CD4-positive, alpha-beta T cell treated with Interleukin-15 for 4 hours (primary cell): ENCODE measurements at places on chromosomes 1 and 21.

DNA sequence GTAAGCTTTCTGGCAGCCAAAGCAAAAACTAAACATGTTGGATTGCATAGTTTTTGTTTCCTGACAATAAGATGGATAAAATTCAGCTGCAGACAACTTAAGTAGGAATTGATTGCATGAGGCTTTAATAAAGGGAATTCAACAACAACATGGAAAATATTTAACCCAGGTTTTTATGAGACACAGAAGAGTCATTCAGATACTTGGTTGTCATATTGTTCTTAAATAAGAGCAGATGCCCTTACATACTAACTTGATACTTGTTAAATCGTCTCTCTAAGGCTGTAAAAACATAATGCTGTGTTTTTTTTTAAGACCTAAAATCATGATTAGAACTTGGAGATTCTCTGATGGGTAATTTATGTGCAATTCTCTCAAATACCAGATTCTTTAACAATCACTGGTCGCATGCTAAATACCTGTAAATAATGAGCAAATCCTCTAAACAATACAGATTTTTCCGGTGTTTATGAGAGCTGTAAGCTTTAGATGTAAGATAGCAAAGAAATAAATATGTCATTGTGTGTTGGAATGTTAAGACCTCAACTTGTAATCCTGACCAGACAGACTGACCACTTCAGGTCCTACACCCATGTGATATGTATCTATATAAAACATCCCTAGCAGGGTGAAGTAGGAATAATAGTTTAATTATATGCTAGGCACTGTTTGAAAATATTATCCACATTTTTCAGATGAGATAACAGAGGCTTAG is 37.8 kb upstream of the CD34 start:
- DNase-seq: no peak

GRCh38 chr1:193562121-193562520 is 375.7 kb upstream of the B3GALT2 start:
- DNase-seq: no peak

GRCh38 chr1:4970532-4970931 is 316.1 kb downstream of the AJAP1 start:
- DNase-seq: no peak

- no peak for DNase-seq
These were observed 5.1 kb upstream of the HDAC1 start for GRCh38 chr1:32286763-32287162.

- DNase-seq: no peak
These were observed 19.1 kb downstream of the MRPL37 start for GRCh38 chr1:54218883-54219687.

GRCh38 chr1:44407430-44408211 is 2.6 kb downstream of the RNF220 start:
- no peak for DNase-seq

DNA sequence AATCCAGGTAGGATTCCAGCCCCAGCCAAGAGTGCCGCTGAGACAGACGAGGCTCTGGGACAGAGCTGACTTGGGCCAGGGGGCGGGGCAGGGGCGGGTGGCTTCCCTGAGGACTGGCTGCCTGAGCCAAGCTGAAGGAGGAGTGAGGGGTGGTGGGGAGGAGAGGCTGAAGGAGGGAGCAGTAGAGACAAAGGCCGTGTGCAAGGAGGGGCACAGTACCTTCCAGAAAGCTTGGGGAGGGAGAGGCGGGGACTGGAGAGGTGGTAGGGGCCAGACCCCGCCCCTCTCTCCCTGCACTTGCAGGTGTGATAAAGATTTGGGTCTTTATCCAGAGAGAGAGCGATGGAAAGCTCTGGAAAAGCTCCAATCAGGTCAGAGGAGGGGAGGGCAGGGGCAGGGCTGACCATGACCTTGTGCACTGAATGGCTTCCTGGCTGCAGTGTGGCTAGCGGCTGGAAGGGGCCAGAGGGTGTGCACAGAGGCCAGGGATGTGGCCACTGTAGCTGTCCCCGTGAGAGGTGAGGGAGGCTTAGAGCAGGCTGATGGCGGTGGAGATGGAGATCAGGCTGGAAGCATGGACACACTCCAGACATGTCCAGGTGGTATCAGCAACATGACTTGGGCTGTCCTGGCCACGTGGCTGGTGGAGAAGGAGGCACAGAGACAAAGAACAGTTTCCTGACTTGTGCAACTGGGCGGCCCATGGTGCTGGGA is 6.7 kb upstream of the EPHA8 start:
- no peak for DNase-seq

- no peak for DNase-seq
These were observed 100.2 kb downstream of the DISP1 start for GRCh38 chr1:222914861-222915632.

GRCh38 chr21:35294231-35294898 is 245.3 kb upstream of the RUNX1 start:
- DNase-seq: no peak

- DNase-seq: no peak
These were observed 15.4 kb downstream of the GJA4 start for GRCh38 chr1:34808051-34808810.

DNA sequence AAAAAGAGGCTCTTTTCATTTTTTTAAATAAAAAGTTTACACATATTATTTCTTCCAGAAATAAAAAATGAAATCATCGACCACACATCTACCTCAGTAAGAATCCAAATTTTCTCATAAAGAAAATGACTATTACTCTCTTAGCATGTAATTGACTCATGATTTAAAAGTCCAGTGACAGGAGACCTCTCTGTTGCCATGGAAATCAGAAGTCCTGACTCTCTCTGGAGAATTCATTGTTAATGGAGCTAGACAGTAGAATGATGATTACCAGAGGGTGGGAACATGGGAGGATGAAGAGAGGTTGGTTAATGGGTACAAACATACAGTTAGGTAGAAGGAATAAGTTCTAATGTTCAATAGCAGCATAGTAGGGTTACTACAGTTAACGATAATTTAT is 5.0 kb upstream of the CLCA4 start:
- no peak for DNase-seq

- no peak for DNase-seq
These were observed 6.3 kb upstream of the RGS13 start for GRCh38 chr1:192629612-192630011.

DNA sequence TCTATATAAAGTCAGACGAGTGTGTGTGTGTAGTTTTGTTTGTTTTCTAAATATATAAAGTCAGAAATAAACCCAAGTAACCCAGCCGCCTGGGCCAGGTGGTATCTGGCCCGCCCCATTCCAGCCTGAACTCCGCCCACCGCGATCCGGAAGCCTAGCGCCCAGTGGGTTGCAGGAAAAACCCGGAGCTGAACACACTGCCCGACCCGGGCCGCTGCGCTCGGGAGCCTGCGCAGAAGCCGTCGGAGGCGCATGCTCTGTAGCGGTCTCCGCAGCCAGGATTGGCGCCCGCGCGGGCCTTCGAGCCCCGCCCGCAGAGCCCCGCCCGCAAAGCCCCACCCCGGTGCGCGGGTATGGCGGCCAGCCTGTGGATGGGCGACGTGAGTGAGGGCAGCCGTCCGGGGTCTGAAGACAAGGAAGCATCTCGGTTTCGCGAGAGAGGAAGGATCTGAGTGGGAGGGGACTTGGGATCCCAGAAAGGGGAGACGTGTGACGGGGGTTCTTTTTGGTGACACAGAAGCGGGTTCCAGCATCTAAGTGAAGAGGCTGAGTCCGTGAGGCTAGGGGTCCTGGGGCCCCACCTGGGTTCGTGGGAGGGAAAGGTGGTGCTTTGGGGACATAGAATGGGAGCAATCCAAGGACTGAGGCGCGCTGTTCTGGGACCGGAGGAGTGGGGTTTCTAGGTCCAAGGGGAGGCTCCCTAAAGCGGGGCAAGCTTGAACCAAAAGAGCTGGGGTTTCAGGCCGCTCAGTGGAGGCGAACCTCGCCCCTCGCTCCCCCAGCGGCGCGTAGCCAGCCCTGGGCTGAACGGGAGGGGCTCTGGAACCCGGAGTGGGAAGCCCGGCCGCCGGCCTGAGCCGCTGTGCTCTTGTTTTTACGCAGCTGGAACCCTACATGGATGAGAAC is at the start of gene TRNAU1AP:
TRNAU1AP (plus strand) TSS at position 328 of the 906 bp plus-strand sequence; CDS start at position 354, 26 bp downstream.
- peak; percentile 97 for DNase-seq

DNA sequence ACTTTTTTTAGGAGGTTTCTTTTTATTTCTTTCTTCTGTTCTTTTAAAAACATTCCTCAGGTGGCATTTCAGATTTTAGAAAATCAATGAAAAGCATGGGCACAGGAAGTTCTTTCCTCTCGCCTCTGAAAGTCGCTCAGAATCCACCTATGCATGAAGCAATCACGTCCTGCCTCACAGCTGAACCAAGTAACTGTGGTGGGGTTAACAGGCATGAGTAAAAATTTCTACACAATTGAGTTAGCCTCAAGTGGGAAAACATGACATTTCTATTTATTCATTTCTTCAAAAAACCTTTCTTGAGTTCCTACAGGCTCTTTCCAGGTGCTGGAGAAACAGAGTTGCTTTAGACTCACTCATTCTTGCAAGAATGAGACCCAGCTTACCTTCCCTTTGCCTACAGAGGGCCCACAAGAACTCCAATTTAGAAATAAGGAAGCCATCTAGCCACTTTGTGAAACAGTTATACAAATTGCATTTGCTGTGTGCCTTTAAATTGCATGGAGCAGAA is 508.9 kb upstream of the PKN2 start:
- no peak for DNase-seq

- no peak for DNase-seq
These were observed 7.2 kb downstream of the PRDM2 start for GRCh38 chr1:13707164-13707563.

DNA sequence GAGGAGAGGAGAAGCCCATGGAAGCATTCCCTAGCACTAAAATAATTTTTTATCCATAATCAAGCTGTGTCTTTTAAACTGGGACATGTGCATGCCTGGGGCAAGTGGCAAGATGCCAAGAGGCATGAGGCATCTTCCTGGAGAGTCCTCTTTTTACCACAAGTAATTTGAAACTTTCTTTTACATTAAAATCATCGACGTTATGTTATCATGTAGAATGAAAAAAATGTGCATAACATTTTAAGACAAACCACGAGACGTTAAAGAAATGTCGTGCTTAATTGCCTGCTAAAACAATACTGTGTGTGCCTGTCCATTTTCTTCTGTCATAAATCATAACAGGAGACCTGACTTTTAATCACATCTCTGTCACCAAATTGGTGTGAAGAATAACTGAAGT is 1.5 kb downstream of the STYXL2 start:
- no peak for DNase-seq

DNA sequence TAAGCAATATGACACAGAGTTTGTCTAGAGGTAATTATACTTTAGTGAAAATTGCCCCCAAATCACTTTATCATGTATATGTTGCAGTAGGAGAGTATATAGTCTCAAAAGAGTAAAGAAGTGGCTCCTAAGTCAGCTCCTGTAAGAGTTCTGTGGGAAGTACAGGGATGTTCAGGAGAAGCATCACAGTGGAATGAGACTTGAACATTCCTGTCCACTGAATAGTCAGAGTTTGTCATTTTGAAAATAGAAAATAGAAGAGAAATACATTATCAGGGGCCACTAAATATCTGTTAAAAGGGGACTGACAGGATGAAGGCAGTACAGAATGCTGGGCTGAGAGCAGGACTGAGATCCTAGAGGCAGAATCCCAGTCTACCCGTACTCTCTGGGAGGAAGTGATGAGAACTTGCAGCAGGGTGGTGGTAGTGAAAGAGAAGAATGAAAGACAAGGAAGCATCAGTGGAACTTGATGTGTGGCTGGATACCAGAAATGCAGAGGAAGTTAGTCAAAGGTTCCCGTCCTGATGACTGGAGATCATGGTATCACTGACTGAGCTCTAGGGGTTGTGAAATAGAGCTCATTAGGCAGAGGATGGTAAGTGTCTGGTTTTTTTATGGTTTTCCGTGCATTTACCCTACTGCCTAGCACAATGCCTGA is 153.4 kb downstream of the FMN2 start:
- DNase-seq: no peak

GRCh38 chr1:58936973-58937372 is 153.1 kb upstream of the JUN start:
- no peak for DNase-seq

DNA sequence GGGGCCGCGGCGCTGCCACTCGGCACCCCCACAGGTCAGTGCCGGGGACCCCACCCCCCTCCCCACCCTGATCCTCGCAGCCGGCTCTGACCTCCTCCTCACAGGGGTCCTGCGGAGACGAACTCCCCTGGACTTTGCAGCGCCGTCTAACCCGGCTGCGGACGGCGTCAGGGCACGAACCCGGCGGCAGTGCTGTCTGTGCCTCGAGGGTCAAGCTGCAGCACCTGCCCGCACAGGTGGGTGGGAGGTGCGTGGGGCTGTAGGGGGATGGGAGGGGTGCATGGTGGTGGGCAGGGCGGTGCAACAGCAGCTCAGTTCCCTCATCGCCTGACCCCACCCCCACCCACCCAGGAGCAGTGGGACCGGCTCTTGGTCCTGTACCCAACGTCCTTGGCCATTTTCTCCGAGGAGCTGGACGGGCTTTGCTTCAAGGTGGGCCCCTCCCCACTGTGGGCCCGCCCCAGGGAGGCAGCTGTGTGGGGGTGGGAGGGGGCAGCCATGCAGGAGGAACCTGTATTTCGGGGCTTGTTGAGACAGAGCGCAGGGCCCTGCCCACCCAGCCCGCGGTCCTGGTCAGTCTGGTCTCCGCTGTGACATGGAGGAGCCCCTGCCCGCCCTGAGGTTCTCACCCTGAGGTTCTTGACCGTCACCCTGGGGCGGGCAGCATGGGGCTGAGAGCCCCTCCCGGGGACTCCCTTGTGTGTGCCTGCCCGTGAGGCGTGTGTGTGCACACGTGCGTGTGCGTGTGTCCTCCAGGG is 4.9 kb downstream of the PLEKHN1 start:
- DNase-seq: no peak

GRCh38 chr21:45123440-45123839 is 49.1 kb downstream of the ADARB1 start:
- DNase-seq: no peak

GRCh38 chr1:167210966-167211674 is 9.6 kb upstream of the POU2F1 start:
- DNase-seq: no peak

GRCh38 chr21:28104346-28104745 is 888.3 kb downstream of the LTN1 start:
- DNase-seq: no peak

DNA sequence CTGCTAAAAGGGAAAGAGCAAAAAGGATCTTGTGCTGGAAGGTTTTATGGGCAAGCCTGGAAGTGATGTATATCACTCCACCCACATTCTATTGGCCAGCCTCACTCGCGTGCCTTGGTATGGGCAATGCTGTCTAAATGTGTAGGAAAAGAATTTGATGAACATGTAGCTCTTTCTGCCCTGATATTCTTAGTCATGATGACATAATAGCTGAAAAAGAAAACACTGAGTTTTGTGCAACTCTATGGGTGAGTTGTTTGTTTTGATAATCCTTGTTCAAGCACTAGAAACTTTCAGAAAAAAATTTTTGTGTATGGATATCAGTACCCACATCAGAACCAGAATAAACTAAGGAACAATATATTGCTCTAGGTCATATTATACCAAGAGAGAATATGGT is 231.5 kb upstream of the ST6GALNAC5 start:
- DNase-seq: no peak

GRCh38 chr1:16218014-16218673 is 5.7 kb upstream of the ARHGEF19 start:
- DNase-seq: no peak

- no peak for DNase-seq
These were observed 9.1 kb downstream of the ABCA4 start for GRCh38 chr1:94111879-94112278.

GRCh38 chr1:163240705-163241104 is 38.0 kb upstream of the RGS5 start:
- no peak for DNase-seq

GRCh38 chr1:98051065-98051675 is 130.3 kb upstream of the DPYD start:
- DNase-seq: peak; percentile 78

- DNase-seq: no peak
These were observed 2.4 kb upstream of the IBA57 start for GRCh38 chr1:228163007-228163753.
